ENCODE measurements at places on chromosomes 3 and 15.

- DNase-seq: no peak
Measured at GRCh38 chr3:58082047-58082446, 73.8 kb downstream of the FLNB start.

- no peak for DNase-seq
Measured at GRCh38 chr3:57977818-57978235, 30.4 kb upstream of the FLNB start.

GRCh38 chr3:127682561-127682960, 9.8 kb downstream of the ABTB1 start:
- no peak for DNase-seq

DNA sequence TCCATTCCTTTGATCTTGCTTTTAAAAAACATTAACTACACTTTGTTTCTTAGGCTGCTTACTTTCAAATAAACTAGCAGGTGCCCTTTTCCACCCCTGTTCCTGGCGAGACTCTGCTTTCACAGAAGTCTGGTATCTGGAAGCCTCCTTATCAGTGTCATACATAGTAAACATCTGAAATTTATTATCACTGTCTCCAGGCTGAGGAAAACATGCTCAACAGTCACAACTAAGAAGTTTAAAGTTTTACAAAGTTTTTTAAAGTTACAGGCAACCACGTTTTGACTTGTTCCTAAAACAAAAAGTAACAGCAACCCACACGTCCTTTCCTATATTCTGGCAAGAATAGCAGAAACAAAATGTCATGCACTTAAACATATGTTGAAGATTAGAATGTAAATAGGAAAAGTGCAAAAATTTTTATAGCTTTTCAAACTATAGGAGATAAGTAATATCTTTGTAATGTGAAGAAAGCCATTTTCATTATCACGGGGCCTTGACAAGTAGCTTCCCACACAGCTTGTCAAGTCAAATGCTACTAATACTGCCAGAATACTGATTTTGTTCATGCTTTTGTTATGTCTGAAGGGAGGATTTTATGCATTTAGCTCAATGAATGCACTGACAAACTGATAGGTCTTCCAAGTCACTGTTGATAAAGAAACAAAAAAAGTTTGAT, 275.2 kb upstream of the KCNMB2 start:
- DNase-seq: no peak

DNA sequence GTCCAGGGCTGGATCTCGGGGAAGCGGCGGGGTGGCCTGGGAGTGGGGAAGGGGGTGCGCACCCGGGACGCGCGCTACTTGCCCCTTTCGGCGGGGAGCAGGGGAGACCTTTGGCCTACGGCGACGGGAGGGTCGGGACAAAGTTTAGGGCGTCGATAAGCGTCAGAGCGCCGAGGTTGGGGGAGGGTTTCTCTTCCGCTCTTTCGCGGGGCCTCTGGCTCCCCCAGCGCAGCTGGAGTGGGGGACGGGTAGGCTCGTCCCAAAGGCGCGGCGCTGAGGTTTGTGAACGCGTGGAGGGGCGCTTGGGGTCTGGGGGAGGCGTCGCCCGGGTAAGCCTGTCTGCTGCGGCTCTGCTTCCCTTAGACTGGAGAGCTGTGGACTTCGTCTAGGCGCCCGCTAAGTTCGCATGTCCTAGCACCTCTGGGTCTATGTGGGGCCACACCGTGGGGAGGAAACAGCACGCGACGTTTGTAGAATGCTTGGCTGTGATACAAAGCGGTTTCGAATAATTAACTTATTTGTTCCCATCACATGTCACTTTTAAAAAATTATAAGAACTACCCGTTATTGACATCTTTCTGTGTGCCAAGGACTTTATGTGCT, 527 bp downstream of the B2M start:
- DNase-seq: peak; percentile 43

Data from T-helper 17 cell (primary cell).